Heart left ventricle (tissue), 16 donors: ENCODE measurements at places on chromosomes 5 and 9.
A peak's percentile ranks its signal among the peaks of the same experiment; 100 is the strongest.

GRCh38 chr5:79875230-79875629 is 115.8 kb downstream of the MTX3 start:
- peak overlapping the region; percentile 26 for H3K27ac ChIP-seq
- H3K36me3 ChIP-seq = no peaks in the 10 kb centered on the region
- peak; percentile 69 for DNase-seq
- H3K4me3 ChIP-seq = no peak overlapping the region
- peaks cover 34% of the 10 kb centered on the region for H3K4me1 ChIP-seq
- no peaks in the 10 kb centered on the region for H3K27me3 ChIP-seq

DNA sequence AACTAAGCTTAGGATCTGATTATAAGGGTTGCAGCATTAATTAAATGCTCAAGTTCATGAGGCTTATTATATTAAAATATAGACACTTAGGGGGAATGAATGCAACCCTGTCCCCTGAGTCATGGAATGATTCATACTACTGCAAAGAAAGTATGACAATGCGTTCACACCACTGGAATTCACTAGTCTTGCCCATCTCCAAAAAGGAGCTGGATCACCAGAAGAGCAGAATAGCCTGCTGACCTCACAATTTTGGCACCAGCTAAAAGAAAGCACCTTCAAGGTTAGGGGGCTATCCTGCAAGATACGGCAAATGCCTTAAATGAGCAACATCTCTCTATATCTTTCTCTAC is 32.0 kb upstream of the TMED7 start:
- H3K27me3 ChIP-seq = no peaks in the 10 kb centered on the region
- no peaks in the 10 kb centered on the region for H3K36me3 ChIP-seq
- DNase-seq = no peak

DNA sequence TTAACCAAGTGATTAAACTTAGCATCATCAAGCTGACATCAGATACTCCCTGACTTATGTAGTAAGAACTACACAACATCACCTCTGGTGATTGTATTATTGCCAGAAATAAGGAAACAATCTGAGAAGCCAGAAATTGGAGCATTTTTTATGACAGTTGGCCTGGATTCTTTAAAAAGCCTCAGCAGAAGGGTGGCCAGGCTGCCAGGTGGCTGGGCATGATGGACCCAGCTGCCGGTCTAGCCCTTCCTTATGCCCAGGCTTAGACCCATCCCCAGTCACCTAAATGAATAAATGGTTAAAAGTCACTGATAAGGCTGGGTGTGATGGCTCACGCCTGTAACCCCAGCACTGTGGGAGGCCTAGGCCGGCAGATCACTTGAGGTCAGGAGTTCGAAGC is 12.8 kb downstream of the OR1K1 start:
- no peaks in the 10 kb centered on the region for H3K27me3 ChIP-seq
- H3K36me3 ChIP-seq = no peaks in the 10 kb centered on the region
- H3K4me1 ChIP-seq = no peaks in the 10 kb centered on the region
- H3K27ac ChIP-seq = no peak overlapping the region
- DNase-seq = no peak

DNA sequence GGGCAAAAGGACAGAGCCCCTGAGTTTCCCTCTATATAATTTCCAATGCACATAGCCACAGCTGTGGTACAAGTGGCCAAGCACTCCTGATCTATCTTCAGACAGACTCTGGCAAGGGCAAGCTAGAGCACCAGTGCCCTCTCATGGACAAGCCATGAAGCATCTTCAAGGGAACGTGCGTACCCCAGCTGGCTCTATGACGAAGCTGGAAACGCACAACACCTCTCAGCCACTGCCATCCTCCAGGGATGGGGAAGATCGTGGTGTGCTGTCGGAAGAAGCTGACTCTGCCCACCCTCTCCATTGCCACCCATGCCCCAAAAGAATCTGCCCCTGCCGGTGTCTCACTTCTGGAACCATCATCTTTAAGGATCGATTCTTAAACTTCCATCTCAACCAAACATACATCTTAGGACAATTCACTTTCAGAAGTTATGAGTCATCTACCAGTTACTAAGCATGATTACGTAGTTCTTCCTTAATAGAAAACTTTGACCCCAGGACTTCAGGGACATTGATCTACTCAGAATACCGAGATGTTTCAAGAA is 482.9 kb downstream of the AGTPBP1 start:
- no peak overlapping the region for H3K27ac ChIP-seq
- H3K4me1 ChIP-seq = no peaks in the 10 kb centered on the region
- peak; percentile 40 for DNase-seq
- H3K27me3 ChIP-seq = no peaks in the 10 kb centered on the region
- H3K4me3 ChIP-seq = no peak overlapping the region

DNA sequence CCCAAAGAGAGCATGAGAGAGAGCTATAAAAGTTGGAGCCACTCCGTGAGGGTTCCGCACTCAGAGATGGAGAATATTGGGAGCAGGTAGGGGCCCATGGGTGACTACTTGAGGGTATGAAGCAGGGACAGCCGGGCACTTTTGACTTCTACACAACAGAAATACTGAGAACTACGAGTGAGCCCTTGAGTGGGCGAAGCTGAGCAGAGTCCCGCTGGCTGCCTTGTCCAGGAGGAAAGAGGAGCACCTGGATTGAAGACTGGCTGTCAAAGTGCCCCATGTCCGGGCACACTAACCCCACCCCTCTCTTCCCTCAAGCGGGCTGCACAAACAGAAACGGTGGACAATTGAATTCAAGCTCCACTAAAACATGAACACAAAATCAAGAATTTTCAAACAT is 33.6 kb downstream of the FYB1 start:
- no peak overlapping the region for H3K27ac ChIP-seq
- DNase-seq = no peak
- no peak overlapping the region for H3K4me3 ChIP-seq
- no peaks in the 10 kb centered on the region for H3K36me3 ChIP-seq

GRCh38 chr9:1580215-1580614 is 434.9 kb upstream of the SMARCA2 start:
- DNase-seq = no peak
- H3K27me3 ChIP-seq = no peaks in the 10 kb centered on the region
- H3K4me1 ChIP-seq = no peaks in the 10 kb centered on the region
- H3K27ac ChIP-seq = no peak overlapping the region
- H3K4me3 ChIP-seq = no peak overlapping the region

GRCh38 chr5:74304536-74304935 is 336.0 kb downstream of the ENC1 start:
- no peaks in the 10 kb centered on the region for H3K27me3 ChIP-seq
- H3K4me1 ChIP-seq = no peaks in the 10 kb centered on the region
- H3K36me3 ChIP-seq = no peaks in the 10 kb centered on the region

DNA sequence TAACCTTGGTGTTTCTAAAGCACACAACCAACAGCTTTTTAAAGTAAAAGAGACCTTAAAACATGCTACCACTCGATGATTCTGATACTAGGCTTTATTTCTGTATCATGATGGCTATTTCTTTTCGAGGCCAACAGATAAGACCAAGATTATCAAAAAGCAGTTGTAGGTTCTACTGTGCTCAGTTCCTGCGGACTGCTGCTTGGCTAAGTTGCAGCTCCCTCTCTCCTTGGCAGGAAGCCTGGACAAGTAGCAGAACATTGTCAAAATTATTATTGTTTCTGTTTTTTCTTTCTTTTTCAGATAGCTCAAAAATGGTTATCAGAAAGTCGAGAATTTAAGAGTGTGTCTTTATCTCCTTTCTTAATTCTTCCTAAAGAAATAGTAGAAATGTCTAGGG is 607.6 kb downstream of the PTPRD start:
- no peak for DNase-seq
- no peaks in the 10 kb centered on the region for H3K27me3 ChIP-seq
- H3K4me1 ChIP-seq = no peaks in the 10 kb centered on the region
- H3K36me3 ChIP-seq = no peaks in the 10 kb centered on the region
- no peak overlapping the region for H3K27ac ChIP-seq

- H3K4me3 ChIP-seq = peak overlapping the region; percentile 15
- peak overlapping the region; percentile 83 for H3K27ac ChIP-seq
- H3K4me1 ChIP-seq = peaks cover 61% of the 10 kb centered on the region
- H3K27me3 ChIP-seq = no peaks in the 10 kb centered on the region
Measured at GRCh38 chr5:172603251-172603806, 37.7 kb upstream of the NEURL1B start.

DNA sequence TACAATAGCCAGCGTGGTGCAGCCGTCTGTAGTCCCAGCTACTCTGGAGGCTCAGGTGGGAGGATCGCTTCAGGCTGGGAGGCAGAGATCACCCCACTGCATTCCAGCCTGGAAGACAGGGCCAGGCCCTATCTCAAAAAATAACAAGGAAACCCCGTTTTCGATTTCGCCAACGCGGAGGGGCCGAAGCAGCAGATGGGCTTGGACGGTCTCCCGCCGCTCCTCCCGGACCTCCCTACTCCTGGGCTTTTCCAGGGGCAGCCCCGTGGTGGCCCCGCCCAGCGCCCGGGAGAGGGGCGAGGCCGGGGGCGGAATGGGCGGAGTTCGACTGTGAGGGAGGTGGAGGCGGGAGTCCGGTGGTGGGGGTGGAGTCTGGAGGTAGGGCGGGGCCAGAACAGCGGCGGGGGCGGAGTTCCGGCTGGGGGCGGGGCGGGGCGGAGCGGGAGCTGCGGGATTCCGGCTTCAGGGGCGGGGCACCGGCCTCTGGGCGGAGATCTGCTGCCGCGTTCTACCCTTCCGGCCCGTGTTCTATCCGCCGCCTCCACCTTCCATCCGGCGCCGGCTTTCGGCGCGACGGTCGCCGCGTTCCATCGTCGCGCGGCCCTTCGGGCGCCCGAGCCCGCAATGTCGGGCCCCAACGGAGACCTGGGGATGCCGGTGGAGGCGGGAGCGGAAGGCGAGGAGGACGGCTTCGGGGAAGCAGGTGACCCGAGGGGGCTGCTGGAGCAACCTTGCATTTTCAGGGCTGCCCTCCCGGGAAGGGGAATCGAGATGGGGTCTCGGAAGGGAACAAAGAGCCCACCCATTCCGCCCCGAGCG is at the start of gene BBLN:
Gene BBLN, plus strand, starts transcription at position 482 of the 819 bp plus-strand sequence. Its CDS starts 143 bp downstream, at position 625.
- peaks cover 28% of the 10 kb centered on the region for H3K36me3 ChIP-seq
- H3K27ac ChIP-seq = peak within 1 kb of the TSS; percentile 81
- peak within 1 kb of the TSS; percentile 70 for H3K4me3 ChIP-seq
- DNase-seq = peak; percentile 96
- H3K4me1 ChIP-seq = peaks cover 20% of the 10 kb centered on the region
- no peaks in the 10 kb centered on the region for H3K27me3 ChIP-seq

DNA sequence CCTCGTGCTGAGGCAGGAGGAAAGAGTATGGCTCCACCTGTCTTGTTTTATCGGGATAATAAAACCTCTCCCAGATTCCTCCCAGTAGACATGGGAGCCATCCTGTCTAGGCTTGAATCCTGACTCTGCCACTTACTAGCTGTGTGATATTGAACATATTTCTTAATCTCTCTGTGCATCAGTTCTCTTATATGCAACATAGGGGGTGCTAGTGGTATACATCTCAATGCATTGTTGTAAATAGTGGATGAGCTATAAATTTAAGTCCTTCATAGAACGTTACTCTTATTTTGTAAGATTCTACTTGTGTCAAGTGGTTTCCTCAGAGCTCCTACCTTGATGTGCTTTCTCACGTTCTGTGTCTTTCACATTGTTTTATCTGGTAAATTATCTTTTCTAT is 417.7 kb upstream of the POU5F2 start:
- no peaks in the 10 kb centered on the region for H3K36me3 ChIP-seq
- no peak overlapping the region for H3K27ac ChIP-seq
- no peaks in the 10 kb centered on the region for H3K4me1 ChIP-seq
- DNase-seq = no peak

DNA sequence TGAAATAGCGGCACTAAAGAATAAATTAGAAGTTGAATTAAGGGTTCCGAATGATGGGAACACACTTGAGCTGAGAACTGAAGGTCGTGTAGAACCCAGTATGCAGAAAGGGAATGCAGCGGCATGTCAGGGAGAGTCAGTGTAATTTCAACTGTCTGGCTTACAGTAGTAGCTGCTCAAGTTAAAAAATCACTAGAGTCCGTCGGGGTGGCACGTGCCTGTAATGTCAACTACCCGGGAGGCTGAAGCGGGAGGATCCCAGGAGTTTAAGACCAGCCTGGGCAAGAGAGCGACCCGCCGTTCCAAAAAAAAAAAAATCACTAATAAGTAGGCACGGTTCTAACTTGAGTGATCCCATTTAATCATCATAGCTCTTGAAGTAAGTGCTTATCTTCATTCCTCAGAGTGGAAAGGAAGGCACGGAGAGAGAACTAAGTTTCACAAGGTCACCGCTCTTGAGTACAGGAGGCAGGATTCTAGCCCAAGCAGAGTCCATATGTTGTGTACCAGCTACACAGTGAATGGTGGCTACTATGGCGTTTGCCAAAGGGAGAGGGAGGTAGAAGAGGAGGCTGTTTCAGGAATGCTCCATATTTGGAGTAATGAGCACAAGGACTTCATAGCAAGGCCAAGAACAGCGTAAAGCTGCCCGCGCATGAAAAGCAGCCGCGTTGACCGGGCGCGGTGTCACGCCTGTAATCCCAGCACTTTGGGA is 831 bp downstream of the RMRP start:
- H3K4me1 ChIP-seq = peaks cover 19% of the 10 kb centered on the region
- H3K27me3 ChIP-seq = no peaks in the 10 kb centered on the region
- DNase-seq = no peak
- H3K4me3 ChIP-seq = peak overlapping the region; percentile 73
- H3K36me3 ChIP-seq = peaks cover 15% of the 10 kb centered on the region

- no peaks in the 10 kb centered on the region for H3K36me3 ChIP-seq
- DNase-seq = peak; percentile 53
- peaks cover 42% of the 10 kb centered on the region for H3K27me3 ChIP-seq
- H3K27ac ChIP-seq = peak within 1 kb of the TSS; percentile 60
Measured at GRCh38 chr9:132409828-132410528, at the start of gene CFAP77. Gene CFAP77 (plus strand): TSS chr9:132410211. CDS start chr9:132410272, 61 bp downstream.
